Spinal cord (tissue), 10 donors: ENCODE measurements at places on chromosomes 6 and 20. TPM values are rescaled to one million over a fixed set of nuclear protein-coding genes. Genes with fewer than 3 reads are reported as not detected.

CALHM4 gene
- polyA plus RNA-seq: not detected

CAGE1 gene
- polyA plus RNA-seq: not detected

IRF4 gene
- 0.35 TPM for polyA plus RNA-seq

EDN3 gene
- polyA plus RNA-seq: 9.1 TPM

MYBL2 gene
- 13.8 TPM for polyA plus RNA-seq

OTOR gene
- polyA plus RNA-seq: 0.20 TPM

IMPG1 gene
- 1.7 TPM for polyA plus RNA-seq

PTPRK gene
- polyA plus RNA-seq: 28.4 TPM

ZBTB24 gene
- 7.1 TPM for polyA plus RNA-seq

PRSS16 gene
- 1.3 TPM for polyA plus RNA-seq
